Effector memory CD8-positive, alpha-beta T cell (primary cell): ENCODE measurements at places on chromosomes 6 and 20.

DNA sequence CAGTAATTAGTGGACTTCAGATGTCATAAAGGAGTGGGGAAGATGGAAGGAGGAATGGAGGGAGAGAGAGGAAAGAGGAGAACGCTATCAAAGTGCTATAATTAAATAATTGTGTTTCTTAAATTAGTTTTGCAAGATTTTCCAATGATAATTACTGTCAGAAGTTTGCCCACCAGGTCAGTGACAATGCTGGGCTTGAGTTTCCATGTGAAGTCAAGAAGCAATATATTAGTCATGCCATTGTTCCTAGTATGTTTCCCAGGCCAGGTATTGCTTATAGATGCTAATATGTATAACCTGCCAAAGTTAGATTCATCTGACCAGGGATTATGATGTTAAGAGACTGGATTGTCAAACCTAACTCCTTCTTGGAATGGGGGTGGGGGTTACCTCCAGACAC is 131.9 kb downstream of the GJA10 start:
- no peak for DNase-seq

DNA sequence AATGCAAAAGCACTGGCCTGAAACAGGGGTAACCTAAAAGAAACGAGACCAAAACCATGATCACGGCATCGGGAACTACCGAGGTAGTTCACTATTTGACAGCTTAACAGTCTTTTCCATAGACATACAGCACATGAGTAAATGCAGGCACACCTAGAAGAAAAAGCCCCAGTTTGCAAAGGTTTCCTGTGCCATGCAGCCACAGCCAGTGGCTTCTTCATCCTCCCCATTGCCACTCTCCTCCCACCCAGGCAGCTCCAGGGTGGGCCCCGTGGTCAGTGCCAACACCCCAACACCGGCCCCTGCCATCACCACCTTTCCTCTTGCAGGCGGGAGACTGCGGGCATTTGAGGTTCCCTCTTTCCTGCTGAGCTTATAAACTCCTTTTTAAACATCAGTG is 115.4 kb downstream of the SLC23A2 start:
- DNase-seq: no peak

- no peak for DNase-seq
Measured at GRCh38 chr20:41167118-41167470, 29.8 kb downstream of the PLCG1 start.

DNA sequence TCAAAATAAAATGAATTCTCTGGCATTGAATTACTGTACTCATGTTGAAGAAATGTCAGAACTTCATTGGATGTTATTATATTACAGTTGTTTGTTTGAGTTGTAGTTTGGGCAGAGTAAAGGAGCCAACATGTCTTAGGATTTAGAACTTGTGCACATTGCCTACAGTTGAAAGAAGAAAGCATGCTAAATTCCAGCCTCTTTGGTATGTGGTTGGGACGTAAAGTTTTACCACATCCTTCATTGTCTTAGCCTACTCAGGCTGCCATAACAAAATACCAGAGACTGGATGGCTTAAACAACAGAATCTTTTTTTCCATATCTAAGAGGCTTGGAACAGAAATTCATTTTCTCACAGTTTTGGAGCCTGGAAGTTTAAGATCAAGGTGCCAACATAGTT is 42.4 kb downstream of the HFE start:
- DNase-seq: no peak

GRCh38 chr20:36497856-36498255 is 43.5 kb upstream of the MYL9 start:
- DNase-seq: no peak

DNA sequence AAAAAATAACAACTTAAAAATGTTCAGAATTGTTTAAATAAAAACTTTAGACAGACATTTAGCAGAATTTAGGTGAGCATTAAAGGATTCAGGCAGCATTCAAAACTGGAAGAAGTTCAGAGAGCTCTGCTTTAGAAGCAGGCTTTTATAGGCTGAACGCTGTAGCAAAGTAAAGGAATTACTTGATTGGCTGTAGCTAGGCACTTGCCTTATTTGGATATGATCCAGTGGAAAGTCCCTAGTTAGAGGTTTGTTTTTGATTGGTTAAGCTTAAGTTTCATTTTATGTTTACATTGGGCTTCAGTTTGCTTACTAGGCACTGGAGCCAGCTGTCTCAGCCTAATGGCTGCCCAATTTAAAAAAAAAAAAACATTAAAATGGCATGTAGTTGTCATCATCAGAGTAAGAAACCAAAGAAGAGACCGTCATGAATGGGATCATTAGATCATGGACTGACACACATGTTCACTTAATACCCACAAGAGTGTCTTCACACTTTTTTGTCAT is 65.1 kb downstream of the CBFA2T2 start:
- peak; percentile 32 for DNase-seq

GRCh38 chr20:17662333-17663039 is 19.6 kb downstream of the RRBP1 start:
- DNase-seq: no peak

GRCh38 chr6:52317841-52318581 is 33.5 kb upstream of the MCM3 start:
- DNase-seq: no peak

DNA sequence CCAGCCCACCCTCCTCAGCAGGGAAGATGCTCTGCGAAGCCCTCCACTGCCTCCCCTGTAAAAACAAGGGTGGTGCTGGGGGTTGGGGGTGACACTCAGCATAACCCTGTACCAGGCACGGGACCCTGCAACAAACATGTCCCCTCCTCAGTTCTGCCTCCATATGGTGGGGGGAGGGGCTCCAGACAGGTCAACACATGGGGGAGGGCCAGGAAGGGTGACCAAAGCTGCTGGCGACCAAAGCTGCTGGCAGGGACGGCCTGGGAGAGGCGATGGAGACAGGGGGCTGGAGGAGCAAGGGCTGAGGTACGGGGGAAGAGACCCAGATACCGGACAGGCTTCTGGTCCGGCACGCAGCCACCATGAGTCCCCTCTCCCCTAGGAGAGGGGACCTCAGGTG is 123.2 kb downstream of the TAF4 start:
- DNase-seq: no peak

DNA sequence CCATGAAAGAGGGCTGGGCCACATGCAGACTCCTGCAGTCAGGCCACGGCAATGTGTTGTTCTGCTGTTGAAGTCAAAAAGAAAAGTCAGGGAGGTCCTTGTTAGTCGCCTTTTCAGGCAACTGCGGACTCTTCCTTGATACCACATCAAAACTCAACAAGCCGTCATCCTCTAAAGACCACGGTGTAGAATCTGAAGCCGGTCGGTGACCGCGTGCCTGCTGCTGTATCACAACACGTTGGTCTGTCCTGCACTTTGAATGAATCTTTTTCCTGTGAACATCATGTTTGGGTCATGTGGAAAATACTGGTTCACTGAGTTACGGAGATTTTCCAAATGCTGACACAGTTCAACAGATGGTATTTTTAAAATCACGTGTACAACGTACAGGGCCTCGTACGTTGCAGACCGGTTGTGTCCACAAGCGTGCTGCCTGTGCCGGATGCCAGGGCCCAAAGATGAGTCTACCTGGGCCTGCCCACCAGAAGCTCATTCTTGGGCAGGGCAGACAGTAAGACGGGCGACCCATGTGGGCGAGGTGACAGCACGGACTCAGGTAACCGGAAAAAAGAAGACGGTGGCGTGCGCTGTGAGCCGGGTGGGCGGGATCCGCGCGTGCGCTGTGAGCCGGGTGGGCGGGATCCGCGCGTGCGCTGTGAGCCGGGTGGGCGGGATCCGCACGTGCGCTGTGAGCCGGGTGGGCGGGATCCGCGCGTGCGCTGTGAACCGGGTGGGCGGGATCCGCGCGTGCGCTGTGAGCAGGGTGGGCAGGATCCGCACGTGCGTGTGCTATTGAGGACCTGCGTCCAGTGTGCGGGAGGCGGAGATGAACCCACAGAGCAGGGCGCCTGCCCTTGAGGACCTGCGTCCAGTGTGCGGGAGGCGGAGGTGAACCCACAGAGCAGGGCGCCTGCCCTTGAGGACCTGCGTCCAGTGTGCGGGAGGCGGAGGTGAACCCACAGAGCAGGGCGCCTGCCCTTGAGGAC is 114.5 kb downstream of the FAM120B start:
- no peak for DNase-seq

DNA sequence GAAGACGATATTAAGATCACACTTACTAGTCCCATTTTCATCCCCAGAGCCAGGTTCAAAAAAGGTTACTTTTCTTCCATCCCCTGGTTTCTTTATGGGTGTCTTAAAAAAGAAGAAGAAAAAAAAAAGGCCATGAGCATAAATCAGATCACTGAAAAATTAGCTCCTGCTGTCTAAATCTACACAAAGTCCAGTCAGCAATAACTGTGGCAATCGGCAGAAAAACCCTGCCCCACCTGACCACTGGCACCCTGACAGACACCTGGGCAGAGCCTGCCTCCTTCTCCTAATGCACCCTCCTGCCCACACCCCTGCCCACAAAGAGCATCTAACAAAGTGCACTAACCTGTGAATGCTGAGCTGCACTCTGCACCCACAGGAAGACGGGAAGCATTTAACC is 69.8 kb downstream of the STAU1 start:
- DNase-seq: no peak

DNA sequence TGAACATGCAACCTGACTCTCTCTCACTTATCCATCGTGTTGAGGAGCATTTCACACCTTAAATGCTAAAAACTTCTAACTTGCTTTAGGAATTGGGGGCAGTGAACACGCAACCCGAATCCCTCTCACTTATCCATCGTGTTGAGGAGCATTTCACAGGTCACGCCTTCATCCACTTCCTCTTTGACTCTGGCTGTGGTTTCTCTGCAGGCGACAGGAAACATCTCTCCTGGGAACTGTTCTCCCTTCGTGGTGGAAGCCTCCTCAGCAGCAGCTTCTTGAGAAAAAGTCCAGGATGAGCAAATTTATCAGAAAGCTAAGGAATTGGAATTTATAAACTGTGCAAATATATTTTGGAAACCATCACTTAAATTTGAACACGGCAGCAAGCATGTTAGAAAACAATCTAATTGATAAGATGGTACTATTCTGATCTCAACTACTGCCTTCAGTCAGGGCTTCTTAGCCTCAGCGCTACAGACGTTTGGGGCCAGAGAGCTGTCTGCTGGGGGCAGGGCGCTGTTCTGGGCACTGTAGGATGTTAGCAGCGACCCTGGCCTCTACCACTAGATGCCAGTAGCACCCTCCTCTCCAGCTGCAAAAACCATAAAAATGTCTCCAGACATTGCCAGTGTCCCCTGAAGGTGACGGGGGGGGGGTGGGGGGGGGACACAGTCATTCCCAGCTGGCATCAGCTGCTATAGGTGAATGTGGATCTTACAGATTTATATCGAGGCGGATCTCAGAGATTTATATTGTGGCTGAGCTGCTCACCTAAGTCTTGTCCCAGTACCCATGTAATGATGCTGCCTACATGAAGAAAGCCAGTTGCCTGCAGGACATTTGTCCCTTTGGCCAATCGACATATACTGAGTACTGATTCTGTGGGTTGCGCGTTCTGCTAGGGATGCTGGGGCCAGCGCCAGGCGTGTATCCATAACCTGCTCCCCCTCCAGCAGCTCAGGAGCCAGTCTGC is 26.2 kb downstream of the CTCFL start:
- DNase-seq: peak; percentile 30

GRCh38 chr6:7542065-7542873 is 798 bp downstream of the DSP start:
- DNase-seq: no peak

DNA sequence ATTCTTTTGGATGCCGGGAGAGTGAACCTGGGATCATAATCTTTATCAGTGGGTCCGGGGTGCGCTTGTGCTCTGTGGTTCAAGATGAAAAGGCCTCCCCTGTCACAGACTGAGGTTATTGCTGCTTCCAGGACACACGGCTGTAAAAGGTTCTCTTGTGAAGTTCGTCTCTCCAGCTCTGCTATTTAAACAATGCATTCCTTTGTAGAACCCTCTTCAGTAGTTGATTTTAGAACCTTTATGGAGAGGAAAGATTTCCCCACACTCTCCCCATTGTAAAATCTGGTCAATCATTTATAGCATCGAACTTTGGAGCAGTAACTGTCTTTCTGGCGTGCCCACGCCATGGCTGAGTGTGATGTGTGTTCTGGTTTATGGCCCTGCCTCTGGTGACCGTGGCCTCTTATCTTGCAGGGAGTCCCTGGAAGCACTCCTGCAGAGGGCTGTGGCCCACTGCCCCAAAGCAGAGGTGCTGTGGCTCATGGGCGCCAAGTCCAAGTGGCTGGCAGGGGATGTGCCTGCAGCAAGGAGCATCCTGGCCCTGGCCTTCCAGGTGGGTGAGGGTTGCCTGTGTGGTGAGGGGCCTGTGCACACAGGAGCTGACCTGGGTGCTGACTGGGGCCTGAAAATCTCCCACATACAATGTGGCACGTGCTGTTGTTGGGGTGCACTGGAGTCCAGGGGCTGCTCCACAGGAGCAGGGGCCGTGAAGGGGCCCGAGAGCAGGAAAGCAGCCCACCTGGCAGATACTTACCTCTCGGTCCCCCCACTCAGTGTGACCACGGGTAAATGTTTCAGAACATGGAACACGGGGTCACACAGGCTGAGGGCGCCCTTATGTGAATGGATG is 11.6 kb upstream of the C20orf204 start:
- no peak for DNase-seq

DNA sequence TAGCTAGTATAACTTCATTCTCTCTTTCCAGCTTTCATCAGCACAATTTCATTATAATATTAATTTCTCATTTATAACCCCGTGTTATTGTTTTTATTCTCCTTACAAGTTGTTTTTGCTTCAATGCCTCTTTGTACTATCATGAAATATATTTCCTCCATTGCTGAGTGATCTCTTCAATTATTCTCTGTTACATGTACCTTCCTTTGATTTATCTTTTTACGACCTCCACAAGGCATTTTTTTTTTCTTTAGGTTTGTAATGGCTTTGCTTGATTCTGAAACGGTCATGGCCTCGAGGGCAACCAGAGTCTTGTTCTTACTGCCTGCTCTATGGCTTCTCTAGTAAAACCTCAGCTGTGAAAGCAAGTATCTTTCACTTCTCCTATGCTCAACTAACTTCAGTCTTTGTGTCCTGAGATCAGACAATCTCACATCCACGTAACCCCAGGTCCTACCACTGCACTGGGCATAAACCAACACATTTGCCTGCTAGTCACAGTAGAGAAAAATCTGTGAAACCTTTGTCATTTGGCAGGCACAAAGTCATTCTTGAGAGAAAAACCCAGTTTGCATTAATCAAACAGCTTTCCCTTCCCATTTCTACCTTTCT is 119.9 kb downstream of the UST start:
- DNase-seq: no peak

GRCh38 chr6:167420177-167420576 is 95.3 kb downstream of the TTLL2 start:
- DNase-seq: no peak

- DNase-seq: no peak
Measured at GRCh38 chr20:31717478-31718201, 5.0 kb downstream of the BCL2L1 start.

DNA sequence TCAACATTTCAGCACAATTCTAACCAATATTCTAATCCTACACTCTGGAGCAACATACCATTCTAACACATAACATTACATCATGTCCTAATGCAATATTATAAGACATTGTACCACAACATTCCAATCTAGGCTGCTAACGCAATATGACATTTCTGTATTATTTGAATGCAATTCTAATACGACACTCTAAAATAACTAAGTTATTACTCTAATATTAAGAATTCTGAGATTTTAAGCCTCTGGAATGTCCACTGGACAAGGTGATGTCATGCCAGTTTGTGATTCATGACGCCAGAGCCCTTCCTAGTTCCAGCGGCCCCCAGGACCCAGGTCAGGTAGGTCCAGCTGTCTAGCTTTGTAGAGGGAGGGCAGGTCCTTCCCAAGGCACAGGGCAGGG is 69.7 kb upstream of the SIRPA start:
- no peak for DNase-seq
